ENCODE measurements at places on chromosomes 6 and 20. TPM values are rescaled to one million over a fixed set of nuclear protein-coding genes. Genes with fewer than 3 reads are reported as not detected.

RSPO4 gene
- polyA plus RNA-seq: 2.7 TPM

GRCh38 chr6:165854061-165854862, 191.2 kb upstream of the PDE10A start:
- no peak for DNase-seq

DNA sequence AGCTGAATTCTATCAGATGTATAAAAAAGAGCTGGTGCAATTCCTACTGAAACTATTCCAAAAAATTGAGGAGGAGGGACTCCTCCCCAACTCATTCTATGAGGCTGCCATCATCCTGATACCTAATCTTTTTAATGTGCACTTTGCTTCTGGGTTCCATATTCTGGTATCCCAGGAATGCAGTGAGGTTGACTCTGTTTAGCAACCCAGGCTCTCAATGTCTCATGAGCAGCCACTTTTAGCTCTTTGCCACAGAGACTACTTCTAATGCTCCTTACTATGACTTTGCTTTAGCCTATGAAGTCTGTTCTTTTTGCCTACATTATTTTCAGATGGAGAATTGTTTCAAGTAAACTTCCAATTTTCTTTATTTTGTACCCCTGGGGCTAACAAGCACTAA, 185.5 kb upstream of the NRSN1 start:
- no peak for DNase-seq

GRCh38 chr6:34236131-34236442, 586 bp upstream of the HMGA1 start:
- DNase-seq: no peak

- peak; percentile 68 for DNase-seq
Measured at GRCh38 chr6:119158057-119158848, 79.8 kb upstream of the FAM184A start.
